Activated CD4-positive, alpha-beta memory T cell treated with anti-CD3 and anti-CD28 coated beads, Interleukin-2, amount 10 ng/mL, durations not matched to agents 7 days and 5 days (primary cell): ENCODE measurements at places on chromosomes 12 and 14. TPM values are rescaled to one million over a fixed set of nuclear protein-coding genes. Genes with fewer than 3 reads are reported as not detected.

GRCh38 chr14:99685151-99685591 lies 1.1 kb downstream of the CYP46A1 start:
- H3K27ac ChIP-seq, result no peak overlapping the region
- H3K36me3 ChIP-seq, result no peaks in the 10 kb centered on the region
- DNase-seq, result no peak
- H3K27me3 ChIP-seq, result peaks cover 42% of the 10 kb centered on the region
- H3K4me1 ChIP-seq, result peaks cover 17% of the 10 kb centered on the region

GRCh38 chr12:102425109-102426039 lies 55.0 kb downstream of the IGF1 start:
- H3K4me3 ChIP-seq, result no peak overlapping the region
- DNase-seq, result no peak
- H3K27ac ChIP-seq, result no peak overlapping the region
- no peaks in the 10 kb centered on the region for H3K36me3 ChIP-seq
- peaks cover 11% of the 10 kb centered on the region for H3K4me1 ChIP-seq

- no peaks in the 10 kb centered on the region for H3K27me3 ChIP-seq
- H3K36me3 ChIP-seq, result peaks cover 21% of the 10 kb centered on the region
- no peak overlapping the region for H3K4me3 ChIP-seq
- no peak overlapping the region for H3K27ac ChIP-seq
- no peak for DNase-seq
These were observed 246.1 kb upstream of the CRY1 start for GRCh38 chr12:107339487-107339886.

DNA sequence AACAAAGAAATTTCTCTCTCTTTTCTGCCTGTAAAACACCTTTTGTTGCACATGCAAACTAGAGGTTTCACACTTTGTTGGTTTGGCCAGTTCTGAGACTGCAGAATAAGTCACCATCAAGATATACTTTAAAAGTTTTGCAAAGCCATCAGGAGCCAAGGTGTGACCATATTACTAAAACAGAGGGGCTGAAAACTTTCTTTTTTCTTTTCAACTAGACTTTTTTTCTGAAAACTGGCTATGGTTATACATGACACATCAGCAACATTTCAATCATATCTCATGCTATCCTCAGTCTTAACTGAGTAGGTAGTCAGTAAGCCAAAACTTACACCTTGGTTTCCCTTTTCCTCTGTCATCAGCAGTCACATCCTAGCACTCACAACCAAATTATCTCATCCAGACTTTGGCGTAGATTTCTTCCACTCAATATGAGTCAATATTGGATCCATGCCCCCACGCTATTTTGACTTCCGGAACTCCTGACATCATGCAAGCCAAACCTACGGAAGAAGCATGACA lies 4.1 kb upstream of the IFNG start:
- no peak for DNase-seq
- no peaks in the 10 kb centered on the region for H3K36me3 ChIP-seq
- peaks cover 2% of the 10 kb centered on the region for H3K27me3 ChIP-seq
- peaks cover 38% of the 10 kb centered on the region for H3K4me1 ChIP-seq

- no peak overlapping the region for H3K27ac ChIP-seq
- no peaks in the 10 kb centered on the region for H3K36me3 ChIP-seq
- no peak for DNase-seq
- peaks cover 17% of the 10 kb centered on the region for H3K27me3 ChIP-seq
- H3K4me3 ChIP-seq, result no peak overlapping the region
- H3K4me1 ChIP-seq, result no peaks in the 10 kb centered on the region
These were observed 61.5 kb downstream of the MAP1LC3B2 start for GRCh38 chr12:116620492-116621191.

GRCh38 chr14:24798911-24799462 lies 165.0 kb upstream of the GZMB start:
- peaks cover 7% of the 10 kb centered on the region for H3K27me3 ChIP-seq
- no peak overlapping the region for H3K27ac ChIP-seq
- no peak overlapping the region for H3K4me3 ChIP-seq
- peaks cover 4% of the 10 kb centered on the region for H3K4me1 ChIP-seq

- H3K27ac ChIP-seq, result no peak overlapping the region
- H3K4me3 ChIP-seq, result no peak overlapping the region
- H3K4me1 ChIP-seq, result no peaks in the 10 kb centered on the region
- H3K36me3 ChIP-seq, result no peaks in the 10 kb centered on the region
- no peak for DNase-seq
These were observed 874.4 kb downstream of the SLC6A15 start for GRCh38 chr12:84038242-84038641.

DNA sequence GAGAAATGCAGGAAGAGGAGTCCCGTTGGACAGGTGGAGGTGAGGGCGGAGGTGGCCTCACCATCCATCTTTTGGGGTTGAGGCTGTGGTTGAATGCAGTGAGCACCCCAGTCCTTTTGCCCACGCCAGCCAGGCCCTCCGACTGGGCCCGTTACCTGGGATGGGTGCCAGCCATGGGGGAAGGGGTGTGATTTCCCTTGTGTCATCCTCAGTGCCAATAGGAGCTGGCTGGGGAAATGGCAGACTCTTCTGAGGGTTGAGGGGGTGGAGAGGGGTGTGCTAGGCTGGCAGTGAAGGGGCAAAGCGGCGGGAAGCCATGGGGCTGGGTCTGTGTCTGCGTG lies 9.6 kb downstream of the KCNH3 start:
- no peak for DNase-seq
- H3K27ac ChIP-seq, result no peak overlapping the region
- no peaks in the 10 kb centered on the region for H3K36me3 ChIP-seq
- peaks cover 5% of the 10 kb centered on the region for H3K4me1 ChIP-seq
- peaks cover 58% of the 10 kb centered on the region for H3K27me3 ChIP-seq

DNA sequence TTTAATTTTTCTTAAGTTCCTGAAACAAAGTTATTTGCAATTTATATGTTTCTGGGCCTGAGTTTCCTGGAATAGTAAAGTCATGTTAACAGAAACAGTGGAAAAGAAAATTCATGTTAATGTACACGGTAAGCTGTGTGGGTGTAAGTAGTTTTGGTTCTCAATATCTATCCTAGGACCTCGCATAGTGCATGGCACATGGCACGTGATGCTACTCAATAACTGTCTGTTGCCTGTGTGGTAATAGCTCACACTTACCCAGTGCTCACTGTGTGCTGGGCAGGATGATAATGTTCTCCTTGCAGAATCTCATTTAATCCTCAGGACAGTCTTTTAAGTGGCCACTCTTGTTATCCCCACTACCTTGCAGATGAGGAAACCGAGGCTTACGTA lies 100.7 kb downstream of the DUSP16 start:
- H3K36me3 ChIP-seq, result peaks cover 33% of the 10 kb centered on the region
- peak; percentile 44 for DNase-seq
- peaks cover 86% of the 10 kb centered on the region for H3K4me1 ChIP-seq
- H3K27ac ChIP-seq, result peak overlapping the region; percentile 78
- H3K4me3 ChIP-seq, result no peak overlapping the region

DNA sequence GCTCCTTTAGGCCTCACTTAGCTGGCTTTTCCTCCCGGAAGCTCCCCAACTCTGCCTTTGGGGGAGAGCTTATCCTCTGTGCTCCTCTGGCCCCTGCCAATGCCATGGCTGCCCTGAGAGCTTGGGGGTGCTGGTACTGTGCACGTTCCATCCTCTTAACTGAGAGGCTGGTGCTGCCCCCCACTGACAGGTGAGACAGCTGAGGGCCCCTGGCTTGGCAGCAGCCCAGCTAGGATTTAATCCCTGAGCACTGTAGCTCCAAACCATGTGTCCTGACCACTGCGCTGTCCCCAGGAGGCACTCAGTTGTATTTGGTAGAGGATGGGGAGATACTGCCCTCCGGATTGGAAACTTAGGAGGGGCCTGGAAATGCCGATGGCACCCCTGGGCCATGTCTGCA lies 46.1 kb downstream of the UBE3B start:
- no peak for DNase-seq
- H3K27me3 ChIP-seq, result no peaks in the 10 kb centered on the region
- H3K4me3 ChIP-seq, result no peak overlapping the region
- H3K27ac ChIP-seq, result no peak overlapping the region
- H3K4me1 ChIP-seq, result no peaks in the 10 kb centered on the region
- H3K36me3 ChIP-seq, result peaks cover 36% of the 10 kb centered on the region

GRCh38 chr12:121089813-121090430 lies 42.8 kb upstream of the P2RX7 start:
- DNase-seq, result no peak
- peaks cover under 1% of the 10 kb centered on the region for H3K27me3 ChIP-seq
- H3K4me1 ChIP-seq, result peaks cover 38% of the 10 kb centered on the region
- H3K4me3 ChIP-seq, result no peak overlapping the region

- no peak overlapping the region for H3K4me3 ChIP-seq
- H3K4me1 ChIP-seq, result no peaks in the 10 kb centered on the region
These were observed 31.2 kb upstream of the USP44 start for GRCh38 chr12:95582230-95583058.

DNA sequence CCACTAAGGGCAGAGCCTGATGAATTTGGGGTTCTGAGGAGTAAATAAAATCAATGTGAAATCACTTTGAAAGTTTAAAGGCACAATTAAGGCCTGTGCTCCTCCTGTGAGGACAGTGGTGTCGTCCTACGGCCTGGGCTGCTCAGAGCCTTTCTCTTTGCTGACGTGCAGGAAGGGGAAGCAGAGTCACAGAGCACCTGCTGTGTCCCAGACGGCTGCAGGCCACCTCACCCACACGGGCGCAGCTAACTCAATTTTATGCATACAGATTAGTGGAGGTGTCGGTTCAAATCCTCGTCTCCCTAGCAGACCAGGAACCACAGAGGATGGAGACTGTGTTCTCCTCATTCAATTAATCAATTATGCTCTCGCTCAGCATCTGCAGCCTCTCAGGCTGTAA lies 11.4 kb upstream of the DLK1 start:
- H3K4me1 ChIP-seq, result no peaks in the 10 kb centered on the region
- no peak overlapping the region for H3K4me3 ChIP-seq
- no peak overlapping the region for H3K27ac ChIP-seq
- H3K36me3 ChIP-seq, result no peaks in the 10 kb centered on the region
- H3K27me3 ChIP-seq, result peaks cover 16% of the 10 kb centered on the region

GRCh38 chr12:20211541-20211940 lies 156.8 kb upstream of the PDE3A start:
- no peak for DNase-seq
- H3K27me3 ChIP-seq, result no peaks in the 10 kb centered on the region
- H3K4me3 ChIP-seq, result no peak overlapping the region
- no peaks in the 10 kb centered on the region for H3K4me1 ChIP-seq

Gene OVCH1
- total RNA-seq, result not detected

Gene PAX9
- total RNA-seq, result not detected

Gene SERPINA3
- total RNA-seq, result not detected

Gene PTPRB
- not detected for total RNA-seq

Gene GARIN6
- total RNA-seq, result not detected

Gene TOGARAM1
- total RNA-seq, result 6.5 TPM

Gene RILPL2
- total RNA-seq, result 8.9 TPM

Gene TAS2R9
- total RNA-seq, result not detected

Gene HAL
- 0.23 TPM for total RNA-seq

Gene VWF
- not detected for total RNA-seq

Gene ZNF839
- total RNA-seq, result 15.3 TPM
